GOT3 (cell line): ENCODE measurements at places on chromosomes 16 and 17.

- no peak for DNase-seq
These were observed 2.8 kb upstream of the ZKSCAN2 start for GRCh38 chr16:25260416-25260815.

- peak; percentile 26 for DNase-seq
These were observed 124.5 kb upstream of the ZFHX3 start for GRCh38 chr16:73172241-73172972.

GRCh38 chr17:75244133-75244866 is 17.1 kb downstream of the GGA3 start:
- DNase-seq: no peak

DNA sequence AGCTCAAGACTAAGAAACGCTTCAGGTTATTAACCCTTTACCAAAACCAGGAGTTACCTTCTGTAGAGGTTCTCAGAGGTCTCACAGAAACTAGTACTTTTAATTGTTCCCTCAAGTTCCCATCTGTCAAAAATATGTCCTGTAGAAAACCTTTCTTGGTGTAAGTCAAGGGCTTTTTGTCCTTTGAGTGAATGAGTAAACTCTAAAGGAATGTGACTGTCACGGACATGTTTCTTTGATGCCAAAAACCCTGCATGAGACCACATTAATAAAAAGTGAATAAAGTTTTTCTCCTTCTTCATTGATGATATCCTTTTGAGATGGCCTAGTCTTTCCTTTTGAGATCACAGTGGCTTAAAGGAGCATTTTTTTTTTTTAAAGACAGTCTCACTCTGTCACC is 102.9 kb downstream of the NLK start:
- DNase-seq: no peak

GRCh38 chr17:32672711-32673110 is 185.9 kb downstream of the CDK5R1 start:
- DNase-seq: no peak

- DNase-seq: no peak
These were observed 19.7 kb downstream of the MAP2K6 start for GRCh38 chr17:69434164-69434579.

GRCh38 chr16:75485230-75486013 is 9.8 kb downstream of the CHST6 start:
- no peak for DNase-seq

DNA sequence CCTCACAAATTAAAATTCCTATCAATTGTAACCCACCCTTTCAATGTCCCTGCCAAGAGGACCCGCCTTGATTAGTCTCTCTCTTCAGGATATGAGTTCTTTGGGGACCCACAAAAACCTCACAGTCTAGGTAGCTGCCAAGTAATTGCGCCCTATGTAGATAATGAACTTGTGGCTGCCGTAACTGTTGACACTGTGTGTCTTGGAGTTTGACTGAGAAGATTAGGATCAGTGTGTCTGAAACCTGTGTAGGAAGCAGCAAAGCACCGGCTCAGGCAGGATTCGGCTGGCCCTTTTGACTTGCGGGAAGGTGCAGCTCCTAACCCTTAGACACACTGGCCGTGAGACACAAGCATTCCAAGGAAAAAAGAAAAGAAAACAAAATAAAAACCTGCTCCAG is 17.8 kb upstream of the SLC6A4 start:
- no peak for DNase-seq

- no peak for DNase-seq
These were observed 5.5 kb downstream of the FLOT2 start for GRCh38 chr17:28892024-28892423.

- DNase-seq: no peak
These were observed 8.7 kb downstream of the RAP1GAP2 start for GRCh38 chr17:2804912-2805311.

DNA sequence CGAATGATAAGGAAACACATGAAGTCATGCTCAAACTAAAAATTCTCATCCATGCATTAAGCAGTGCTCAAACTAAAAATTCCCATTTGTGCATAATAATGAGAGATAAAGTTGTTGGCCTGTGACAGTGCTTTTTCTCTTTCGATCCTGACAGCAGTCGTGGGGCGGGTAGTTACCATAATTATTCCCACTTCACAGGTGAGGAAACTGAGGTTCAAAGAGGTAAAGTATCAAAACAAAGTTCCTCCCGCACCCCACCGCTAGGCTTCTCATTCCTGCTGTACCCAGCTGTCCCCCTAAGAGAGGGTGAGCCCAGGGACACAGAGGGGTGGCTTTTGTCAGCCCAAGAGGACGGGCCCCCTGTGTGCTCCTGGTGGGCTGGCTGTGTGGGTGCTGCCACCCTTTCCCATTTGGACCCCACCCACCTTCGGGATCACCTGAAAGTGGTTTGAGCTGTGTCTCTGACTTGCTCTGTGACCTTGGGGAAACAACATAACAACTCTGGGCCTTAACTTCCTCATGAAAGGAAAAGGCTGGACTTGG is 92.6 kb downstream of the CLEC16A start:
- no peak for DNase-seq

DNA sequence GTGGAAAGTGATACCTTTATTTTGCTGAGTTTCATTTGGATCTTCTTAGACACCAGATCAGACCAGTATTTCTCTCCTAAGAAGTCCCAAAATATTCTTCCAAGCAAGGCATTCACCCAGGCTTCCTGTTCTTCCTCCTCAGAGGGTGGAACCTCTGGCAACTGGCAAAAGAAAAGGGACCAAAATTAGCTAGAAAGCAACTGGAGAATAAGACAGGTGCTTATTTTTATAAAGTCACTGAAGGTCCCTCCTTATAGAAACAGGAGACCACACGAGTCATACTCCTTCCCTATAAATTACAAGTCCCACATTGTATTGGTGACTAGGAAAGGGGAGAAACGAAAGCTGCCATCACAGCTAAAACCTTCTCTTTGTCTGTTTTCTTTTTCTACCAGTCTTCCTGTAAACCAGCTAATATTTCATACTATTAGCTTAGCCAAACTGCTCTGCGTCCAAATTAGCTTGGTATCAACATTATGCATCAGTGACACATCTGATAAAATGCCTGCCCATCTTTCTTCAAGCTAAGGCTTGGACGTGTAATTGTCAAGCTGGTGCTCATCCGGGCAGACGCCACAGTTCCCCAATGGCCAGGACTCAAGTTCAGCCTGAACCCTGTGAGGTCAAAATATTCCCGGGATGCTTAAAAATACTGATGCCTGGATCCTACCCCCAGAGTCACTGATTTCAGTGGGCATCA is 47.5 kb upstream of the ERN1 start:
- DNase-seq: no peak

GRCh38 chr17:81831957-81832607 is 1.0 kb downstream of the MCRIP1 start:
- no peak for DNase-seq

DNA sequence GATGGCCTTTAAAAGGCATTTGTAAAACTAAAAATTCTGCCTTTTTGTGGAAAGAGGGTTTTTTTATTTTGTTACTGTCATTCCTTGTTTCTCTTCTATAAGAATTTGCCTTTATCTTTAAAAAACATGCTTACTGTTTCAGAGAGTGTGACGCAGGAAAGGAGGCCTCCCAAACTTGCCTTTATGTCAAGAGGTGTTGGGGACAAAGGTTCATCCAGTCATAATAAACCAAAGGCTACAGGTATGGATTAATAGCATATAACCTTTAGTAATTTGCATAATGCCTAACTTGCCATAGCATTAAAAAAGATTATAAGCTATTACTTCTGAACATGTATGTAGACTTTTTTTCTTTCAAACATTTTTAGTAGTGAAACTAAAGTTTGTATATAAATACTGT is 34.2 kb downstream of the CYLD start:
- no peak for DNase-seq

DNA sequence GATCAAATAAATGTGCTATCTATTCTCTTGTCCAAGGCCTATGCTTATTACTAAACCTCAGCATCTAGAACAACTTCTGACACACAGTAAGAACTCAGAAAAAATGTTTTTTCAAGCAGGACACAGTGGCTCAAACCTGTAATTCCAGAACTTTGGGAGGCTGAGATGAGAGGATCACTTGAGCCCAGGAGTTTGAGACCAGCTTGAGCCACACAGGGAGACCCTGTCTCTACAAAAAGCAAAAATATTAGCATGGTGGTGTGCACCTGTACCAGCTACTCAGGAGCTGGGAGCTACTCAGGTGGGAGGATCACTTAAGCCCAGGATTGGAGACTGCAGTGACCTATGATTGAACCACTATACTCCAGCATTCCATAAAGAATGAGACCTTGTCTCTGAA is 32.5 kb downstream of the USP32 start:
- DNase-seq: no peak

DNA sequence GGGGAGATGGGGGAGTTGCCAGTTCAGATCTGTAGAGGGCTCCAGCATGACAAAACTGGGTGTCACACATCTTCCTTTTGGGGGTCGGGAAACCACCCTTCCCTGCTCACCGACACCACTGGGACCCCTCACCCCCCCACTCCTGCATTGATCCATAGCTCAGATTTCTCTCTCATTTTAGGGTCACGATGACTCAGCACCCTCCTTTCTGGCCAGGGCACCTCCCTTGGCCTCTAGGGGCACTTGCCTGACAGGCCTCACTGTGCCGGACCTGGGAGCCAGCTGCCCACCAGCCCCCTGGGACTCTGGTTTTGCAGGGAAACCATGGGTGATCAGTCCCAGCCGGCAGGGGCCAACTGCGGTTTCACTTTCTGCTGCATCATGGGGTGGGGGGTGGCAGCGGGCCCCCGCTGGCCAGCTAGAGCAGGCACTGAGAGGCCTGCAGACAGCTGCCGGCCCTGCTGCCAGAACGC is 239.4 kb downstream of the MRTFB start:
- no peak for DNase-seq

DNA sequence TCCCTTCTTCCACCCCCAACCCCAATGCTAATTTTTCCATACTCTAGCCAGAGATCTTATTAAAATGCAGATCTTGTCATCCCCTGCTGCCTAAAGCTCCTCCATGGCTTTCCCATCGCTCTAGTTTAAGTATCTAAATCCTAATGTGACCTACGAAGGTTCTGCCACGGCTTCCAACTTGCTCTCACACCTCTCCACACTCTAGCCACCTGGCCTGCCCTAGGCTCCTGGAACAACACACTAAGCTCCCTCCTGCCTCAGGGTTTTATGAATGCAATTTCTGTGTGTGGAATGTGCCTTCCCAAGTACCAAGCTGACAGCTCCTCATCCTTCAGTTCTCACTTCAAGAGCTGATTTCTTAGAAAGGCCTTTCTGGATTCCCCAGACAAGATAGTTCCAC is 16.6 kb downstream of the NXPH3 start:
- DNase-seq: no peak

DNA sequence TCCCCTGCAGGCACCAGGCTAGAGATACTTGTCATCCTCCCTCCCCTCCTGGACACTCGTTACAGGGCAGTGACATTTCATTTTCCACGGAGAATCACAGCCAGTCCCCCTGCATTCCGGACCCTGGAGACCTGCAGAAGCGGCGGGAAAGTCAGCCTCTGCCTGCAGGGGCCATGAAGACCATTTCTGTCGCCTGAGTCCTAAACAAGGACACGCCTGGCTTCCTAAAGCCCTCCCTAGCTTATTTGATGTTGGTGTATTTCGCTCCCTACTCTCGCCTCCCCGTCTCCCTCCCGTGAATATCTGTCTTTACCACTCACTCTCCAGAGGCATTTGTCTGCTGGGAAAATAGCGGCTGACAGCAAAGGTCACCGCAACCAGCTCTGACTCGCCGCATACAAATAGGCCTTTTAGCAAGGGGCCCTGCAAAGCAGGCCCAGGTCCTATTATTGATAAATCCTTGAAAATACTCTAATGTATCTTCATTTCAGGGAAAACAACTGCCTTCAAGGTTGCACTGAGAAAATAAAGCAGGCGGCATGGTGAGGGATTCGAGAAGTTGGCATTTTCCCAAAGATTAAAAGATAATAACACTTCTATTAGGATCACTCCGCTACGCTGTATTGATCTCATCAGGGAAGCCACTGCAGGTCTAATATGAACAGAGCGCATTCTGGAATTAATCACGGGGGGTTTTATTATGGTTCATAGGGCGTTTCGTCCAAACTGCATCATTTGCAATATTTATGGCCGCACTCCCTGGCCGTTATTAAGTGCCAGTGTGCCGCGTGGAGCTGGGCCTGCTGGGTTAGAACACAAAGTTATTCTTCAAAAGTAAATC is 447.1 kb upstream of the CDH5 start:
- DNase-seq: no peak

GRCh38 chr16:30755955-30756780 is 5.7 kb downstream of the CFAP119 start:
- no peak for DNase-seq

DNA sequence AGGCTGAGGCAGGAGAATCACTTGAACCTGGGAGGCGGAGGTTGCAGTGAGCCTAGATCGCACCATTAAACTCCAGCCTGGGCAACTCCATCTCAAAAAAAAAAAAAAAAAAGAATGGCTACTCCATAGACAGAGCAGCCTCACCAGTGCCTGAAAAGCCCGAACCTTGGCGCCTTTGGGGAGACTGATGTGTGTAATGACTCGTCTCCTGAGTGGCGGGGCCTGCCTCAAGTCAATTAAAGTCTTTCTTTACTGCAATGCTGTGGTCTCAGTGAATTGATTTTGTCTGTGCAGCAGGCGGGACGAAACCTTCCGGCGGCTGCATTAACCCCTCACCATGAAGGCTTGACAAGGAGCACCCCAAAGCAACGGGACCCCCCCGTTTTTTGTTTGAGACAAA is 3.5 kb upstream of the UQCC4 start:
- DNase-seq: no peak

GRCh38 chr17:1074886-1075605 is 78.1 kb downstream of the TIMM22 start:
- DNase-seq: no peak

- no peak for DNase-seq
These were observed 1.9 kb downstream of the CALB2 start for GRCh38 chr16:71360378-71360777.
